Daoy (cell line): ENCODE measurements at places on chromosomes 6 and 20. TPM values are rescaled to one million over a fixed set of nuclear protein-coding genes. Genes with fewer than 3 reads are reported as not detected.

- no peak for DNase-seq
Measured at GRCh38 chr20:39124064-39124463, 161.9 kb downstream of the DHX35 start.

- no peak for DNase-seq
Measured at GRCh38 chr6:139846538-139847456, 472.3 kb upstream of the CITED2 start.

- DNase-seq, result no peak
Measured at GRCh38 chr6:22583927-22584326, 14.6 kb downstream of the HDGFL1 start.

GRCh38 chr6:78867370-78868040 is at the start of gene IRAK1BP1:
TSS of gene IRAK1BP1 (plus strand) at chr6:78867551. CDS start at chr6:78867577, 26 bp downstream.
- DNase-seq, result peak; percentile 90

DNA sequence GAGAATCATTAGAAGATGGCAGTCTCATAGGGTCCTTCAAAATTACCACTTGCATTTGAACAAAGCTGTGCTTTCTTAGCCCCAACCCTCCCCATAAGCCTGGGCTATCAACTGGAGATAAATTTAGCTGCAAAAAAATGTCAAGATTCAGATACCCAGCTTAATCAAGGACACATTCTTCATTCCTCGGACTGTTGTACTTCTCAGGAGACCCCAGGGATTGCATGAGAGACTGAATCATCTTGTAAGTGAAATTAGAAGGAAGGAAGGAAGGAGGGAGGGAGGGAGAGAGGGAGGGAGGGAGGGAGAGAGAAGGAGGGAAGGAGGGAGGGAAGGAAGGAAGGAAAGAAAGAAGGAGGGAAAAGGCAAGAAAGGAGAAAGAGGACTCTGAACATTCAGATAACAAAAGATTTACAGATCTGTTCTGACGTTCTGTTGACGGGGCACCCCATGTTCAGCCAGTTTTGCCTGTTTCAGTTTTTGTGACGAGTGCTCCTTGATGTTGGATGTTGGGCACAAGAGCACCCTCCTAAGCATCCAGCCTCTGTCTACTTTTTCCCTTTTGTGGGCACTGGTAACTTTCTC is 498.7 kb downstream of the PREX1 start:
- DNase-seq, result no peak

DNA sequence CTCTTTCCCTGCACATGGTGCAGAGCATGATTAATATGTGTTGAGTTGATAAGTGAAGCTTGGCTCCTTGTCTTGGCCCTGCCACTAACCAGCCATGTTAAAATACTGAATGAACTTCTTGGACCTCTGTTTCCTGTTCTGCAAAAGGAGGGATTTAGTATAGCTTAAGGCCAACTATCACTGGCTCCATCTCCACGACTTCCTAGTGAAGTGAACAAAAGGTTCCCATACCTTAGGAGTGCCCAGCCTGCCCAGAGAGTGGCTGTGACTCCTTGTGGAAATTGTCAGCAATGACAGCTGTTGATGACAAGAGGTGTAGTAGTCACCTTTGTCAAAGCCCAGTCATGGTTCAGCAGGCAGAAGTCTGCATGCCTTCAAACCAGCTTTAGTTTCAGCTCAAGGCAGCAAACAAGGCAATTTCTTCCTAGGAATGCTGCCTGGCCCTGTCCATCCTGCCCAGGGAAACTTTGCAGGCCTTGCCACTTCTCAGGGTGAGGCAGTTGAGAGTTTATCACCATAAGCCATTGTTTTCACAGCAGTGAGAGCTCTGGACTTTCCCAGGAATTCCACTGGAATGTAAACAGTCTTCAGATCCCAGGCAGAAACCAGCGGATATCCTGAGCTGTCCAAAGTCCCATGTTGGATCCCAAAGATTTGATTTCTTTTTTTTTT is 169.7 kb upstream of the TNFAIP3 start:
- DNase-seq, result peak; percentile 88

DNA sequence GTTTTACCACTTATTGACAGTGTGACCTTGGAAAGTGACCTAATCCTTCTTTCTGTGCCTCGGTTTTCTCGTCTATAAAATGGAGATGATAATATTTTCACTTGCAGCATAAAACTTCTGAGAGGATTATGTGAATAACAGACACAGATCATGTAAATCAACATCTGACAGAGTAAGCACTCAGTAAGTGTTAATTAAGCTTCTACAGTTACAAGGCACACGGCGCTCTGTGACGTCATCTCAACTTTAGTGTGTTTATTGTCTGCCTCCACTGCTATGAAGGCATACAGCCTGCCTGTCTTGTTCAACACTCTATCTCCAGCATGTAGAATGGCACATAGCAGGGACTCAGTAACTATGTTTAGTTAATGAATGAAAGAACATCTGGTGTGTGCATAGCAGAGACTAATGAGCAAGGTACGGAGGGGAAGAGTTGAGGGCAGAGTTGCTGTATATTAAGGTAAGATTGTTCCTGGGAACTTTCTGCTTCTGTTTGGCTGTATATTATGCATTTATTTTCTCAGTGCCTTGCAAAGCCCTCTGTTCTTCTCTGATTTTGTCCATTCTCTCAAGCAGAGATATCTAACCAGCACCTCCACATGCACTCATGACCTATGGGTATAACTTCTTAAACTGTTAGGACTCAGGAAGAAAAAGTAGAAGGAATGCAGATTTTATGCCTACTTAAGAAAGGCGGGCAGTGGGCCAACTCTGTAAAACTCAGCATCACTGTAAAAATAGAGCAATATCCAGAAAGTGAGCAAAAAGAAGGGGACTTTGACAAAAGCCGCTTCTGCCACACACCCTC is 66.4 kb upstream of the STMND1 start:
- no peak for DNase-seq

- DNase-seq, result peak; percentile 85
Measured at GRCh38 chr20:49484180-49485140, 2.0 kb upstream of the KCNB1 start.

DNA sequence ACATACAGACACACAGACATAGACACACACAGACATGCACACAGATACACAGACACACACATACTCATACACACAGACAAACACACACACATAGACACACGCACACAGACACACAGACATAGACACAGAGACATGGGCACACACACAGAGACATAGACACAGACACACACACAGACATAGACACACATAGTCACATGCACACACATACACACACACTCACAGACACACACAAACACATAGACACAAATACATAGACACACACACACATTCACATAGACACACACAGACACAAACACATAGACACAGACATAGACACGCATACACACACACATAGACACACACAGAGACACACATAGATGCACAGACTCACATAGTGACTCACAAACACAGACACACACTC is 13.5 kb downstream of the FOXF2 start:
- DNase-seq, result no peak

DNA sequence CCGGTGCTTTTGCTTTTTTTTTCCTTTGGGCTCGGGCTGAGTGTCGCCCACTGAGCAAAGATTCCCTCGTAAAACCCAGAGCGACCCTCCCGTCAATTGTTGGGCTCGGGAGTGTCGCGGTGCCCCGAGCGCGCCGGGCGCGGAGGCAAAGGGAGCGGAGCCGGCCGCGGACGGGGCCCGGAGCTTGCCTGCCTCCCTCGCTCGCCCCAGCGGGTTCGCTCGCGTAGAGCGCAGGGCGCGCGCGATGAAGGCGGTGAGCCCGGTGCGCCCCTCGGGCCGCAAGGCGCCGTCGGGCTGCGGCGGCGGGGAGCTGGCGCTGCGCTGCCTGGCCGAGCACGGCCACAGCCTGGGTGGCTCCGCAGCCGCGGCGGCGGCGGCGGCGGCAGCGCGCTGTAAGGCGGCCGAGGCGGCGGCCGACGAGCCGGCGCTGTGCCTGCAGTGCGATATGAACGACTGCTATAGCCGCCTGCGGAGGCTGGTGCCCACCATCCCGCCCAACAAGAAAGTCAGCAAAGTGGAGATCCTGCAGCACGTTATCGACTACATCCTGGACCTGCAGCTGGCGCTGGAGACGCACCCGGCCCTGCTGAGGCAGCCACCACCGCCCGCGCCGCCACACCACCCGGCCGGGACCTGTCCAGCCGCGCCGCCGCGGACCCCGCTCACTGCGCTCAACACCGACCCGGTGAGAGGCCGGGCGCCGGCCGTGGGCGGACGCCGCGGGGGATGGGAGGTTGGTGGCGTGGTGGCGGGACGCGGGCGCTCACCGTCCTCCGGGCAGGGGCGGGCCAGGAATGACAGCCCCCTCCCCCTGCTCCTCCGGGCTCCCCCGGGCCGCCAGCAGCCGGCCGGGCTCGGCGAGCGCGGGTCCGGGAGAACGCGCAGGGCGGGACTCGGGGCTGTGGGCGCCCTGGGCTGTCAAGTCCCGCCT is 606 bp downstream of the ID4 start:
- DNase-seq, result peak; percentile 71

- DNase-seq, result peak; percentile 65
Measured at GRCh38 chr20:20267685-20268370, 100.1 kb upstream of the INSM1 start.

DNA sequence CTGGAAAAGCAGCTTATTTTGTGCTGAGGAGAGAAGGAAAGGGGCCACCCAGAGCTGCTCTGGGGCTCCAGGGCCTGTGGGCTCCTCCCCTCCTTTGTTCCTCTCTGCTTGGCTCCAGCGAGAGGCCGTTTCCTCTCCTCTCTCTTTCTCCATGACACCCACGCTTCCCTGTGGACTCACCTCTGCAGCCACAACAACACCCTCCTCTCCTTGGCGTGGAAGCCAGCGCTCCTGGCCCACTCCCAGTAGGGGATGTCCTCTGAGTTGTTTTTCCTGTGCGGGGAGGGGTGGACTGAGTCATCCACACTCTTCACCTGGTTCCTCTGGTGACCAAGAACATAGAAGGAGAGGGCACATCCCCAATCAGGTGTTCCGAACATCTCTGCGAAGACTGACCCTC is 4.9 kb upstream of the CDSN start:
- peak; percentile 71 for DNase-seq

DNA sequence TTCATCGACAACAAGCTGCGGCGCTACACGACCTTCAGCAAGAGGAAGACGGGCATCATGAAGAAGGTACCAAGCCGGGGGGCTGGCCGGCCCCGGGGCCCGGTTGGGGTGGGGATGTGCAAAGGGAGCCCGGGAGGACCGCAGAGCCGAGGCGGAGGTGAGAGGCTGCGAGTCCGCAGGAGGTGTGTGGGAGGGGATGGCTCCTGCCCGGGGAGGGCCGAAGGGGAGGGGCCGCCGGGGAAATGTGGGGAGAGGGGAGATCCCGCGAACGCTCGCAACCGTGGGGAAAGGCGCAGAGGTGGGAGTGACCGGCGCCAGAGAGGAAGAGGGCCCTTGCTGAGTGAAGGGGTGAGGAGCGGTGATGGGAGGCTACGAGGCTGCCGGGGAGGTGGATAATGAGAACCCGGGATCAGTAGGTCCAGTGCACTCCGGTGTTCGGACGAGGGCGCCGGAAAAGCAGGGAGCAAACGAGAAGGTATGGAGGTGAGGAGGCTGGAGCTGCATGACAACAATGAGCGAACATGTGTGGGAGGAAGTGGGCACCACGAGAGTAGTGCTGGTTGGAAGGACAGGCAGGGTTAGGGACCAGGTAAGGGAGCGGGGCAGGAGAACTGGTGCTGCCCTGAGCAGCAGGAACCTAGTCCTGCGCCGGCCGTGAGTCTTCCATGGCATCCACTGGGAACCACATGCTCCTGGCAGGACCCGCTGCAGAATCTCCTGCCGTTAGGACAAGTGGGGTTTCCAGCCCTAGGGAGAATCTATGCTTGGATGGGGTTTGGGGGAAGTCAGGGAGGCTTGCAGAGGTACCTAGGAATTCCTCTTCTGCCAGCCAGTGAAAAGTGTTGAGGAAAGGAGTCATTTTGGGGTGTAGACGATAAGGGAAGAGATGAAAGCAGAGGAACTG is 1.3 kb downstream of the SRF start:
- peak; percentile 55 for DNase-seq

- DNase-seq, result peak; percentile 51
Measured at GRCh38 chr6:593139-593906, 63.6 kb downstream of the HUS1B start.

DNA sequence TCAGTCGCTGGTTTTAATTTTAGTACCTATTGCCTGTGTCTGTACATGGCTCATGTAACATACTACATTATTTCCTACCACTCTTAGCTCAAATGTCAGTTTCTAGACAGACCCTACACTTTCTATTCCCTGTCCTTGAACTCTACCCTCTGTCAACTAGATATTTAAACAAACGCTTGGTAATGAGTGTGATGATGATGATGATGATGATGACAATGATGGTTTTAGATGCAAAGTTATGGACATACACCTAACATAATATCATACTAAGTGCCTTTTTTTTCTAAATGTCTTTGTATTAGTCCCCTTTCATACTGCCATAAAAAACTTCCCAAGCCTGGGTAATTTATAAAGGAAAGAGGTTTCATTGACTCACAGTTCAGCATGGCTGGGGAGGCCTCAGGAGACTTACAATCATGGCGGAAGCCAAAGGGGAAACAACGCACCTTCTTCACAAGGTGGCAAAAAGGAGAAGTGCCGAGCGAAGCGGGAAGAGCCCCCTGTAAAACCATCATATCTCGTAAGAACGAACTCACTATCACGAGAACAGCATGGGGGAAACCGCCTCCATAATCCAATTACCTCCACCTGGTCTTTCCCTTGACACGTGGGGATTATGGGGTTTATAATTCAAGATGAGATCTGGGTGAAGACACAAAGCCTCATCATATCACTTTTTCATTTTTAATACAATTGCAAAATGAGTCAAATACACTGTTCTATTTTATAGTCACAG is 87.1 kb downstream of the IBTK start:
- DNase-seq, result no peak

GRCh38 chr6:128919412-128920180 is 36.7 kb downstream of the LAMA2 start:
- no peak for DNase-seq

DNA sequence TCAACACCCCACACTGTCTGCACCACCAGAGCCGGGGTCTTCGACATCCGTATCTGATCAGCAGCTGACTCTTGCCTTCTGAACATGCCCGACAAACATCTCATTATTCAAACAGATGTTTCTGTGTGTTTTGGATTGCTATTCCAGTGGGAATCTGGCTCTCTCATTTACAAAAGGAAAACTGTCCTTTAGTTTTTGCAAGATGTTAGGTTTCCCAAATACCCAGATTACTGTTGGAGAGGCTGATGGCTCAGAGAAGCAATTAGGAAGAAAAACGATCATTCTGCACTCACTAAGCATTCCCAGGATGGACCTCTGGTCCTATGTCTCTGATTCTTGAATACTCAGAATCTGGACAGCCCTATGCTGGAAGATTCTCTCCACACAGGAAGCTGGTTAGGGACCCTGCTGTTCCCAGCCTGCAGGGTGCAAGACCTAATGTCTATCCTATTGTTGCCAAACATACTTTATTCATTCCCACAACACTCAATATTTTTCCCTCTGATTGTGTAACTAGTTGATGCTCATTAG is 532.9 kb downstream of the CDH26 start:
- DNase-seq, result no peak

DNA sequence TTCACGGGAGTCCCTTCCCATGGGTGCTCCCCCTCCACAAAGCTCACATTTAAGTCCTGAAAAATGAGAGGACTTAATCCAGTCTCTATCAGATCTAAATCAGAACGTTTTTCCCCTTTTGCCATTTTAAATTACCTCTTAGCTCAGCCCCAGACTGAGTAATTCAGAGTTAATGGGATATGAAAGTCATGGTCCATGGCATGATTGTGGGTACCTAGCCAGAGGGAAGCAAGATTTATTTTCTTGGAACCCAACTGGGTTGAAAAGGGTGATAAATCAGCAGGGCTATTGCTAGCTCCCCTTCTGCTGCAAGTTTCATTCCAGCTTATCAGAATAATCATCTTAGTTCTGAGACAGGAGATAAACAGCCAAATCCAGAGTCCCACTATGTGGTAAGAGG is 320.2 kb upstream of the CHD6 start:
- no peak for DNase-seq

TSPO2 gene
- not detected in 2 replicates for total RNA-seq

CYB5R4 gene
- total RNA-seq, result 50.9 and 52.6 TPM in 2 replicates

DEK gene
- 320 and 481 TPM in 2 replicates for total RNA-seq

TRIM15 gene
- 0.86 TPM in 1 of 2 replicates, not detected in the other for total RNA-seq
